ENCODE measurements at places on chromosomes 12 and 14.

GRCh38 chr12:89875225-89875624, 166.6 kb upstream of the ATP2B1 start:
- no peak for DNase-seq

GRCh38 chr14:63928744-63929174, 76.0 kb downstream of the SYNE2 start:
- DNase-seq, result no peak

GRCh38 chr12:45658020-45658419, 71.5 kb upstream of the ARID2 start:
- no peak for DNase-seq

DNA sequence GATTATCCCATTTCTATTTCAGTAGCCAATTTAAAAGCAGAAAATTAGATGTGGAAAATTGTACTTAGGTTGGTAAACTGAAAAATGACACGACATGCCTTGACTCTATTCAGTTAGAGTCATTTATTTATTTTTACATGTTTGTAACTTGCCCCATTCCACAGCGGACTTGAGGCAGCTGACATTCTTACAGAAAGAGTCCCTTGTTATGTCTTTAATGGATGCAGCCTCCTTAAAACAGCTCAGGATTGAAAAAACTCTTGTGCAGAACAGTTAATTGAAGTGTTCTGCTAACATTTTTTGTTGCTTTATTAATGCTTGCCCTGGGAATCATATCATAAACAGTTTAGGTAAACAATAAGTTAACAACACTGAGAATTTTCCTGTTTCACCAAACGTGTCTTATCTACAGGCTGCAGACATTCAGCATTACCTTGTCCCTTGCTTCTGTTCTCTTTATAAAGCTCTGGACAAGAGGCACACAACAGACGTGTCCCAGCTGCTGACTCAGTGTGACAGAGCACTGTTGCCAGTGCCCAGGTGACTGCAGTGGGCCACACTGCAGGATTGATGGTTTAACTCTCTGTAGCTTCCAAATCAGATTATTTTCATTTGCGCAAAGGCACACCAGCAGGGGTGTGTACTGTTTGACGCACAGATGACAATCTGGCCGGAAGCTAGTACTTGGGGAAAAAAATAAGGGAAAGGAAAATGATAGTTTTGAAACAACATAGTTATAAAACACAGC, 101.6 kb downstream of the PELI2 start:
- DNase-seq, result no peak
